Stimulated activated naive CD8-positive, alpha-beta T cell treated with anti-CD3 and anti-CD28 coated beads, Interleukin-15, amount 100 ng/mL, for 72 hours (primary cell): ENCODE measurements at places on chromosomes 3 and 15.

- no peak for DNase-seq
Observed at GRCh38 chr3:41299036-41299435, 99.7 kb downstream of the CTNNB1 start.

DNA sequence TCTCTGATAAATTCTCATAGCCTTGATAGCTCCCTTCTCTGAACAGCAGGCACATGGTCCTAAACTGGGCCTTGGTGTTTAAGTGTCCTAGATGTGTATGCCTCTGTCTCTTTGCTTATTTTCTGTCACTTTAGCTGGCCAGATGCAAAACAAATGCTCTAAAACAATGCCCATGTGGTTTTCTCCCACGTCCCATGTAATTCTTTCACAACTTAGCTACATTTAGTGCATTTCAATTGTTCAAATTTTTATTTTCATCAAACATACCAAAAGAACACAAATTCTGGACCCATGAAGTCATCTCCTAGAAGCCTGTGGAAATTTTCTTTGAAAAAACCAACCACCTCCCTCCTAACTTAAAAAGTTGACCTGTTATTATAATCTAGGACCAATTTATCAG, 491.3 kb upstream of the AGTR1 start:
- no peak for DNase-seq

DNA sequence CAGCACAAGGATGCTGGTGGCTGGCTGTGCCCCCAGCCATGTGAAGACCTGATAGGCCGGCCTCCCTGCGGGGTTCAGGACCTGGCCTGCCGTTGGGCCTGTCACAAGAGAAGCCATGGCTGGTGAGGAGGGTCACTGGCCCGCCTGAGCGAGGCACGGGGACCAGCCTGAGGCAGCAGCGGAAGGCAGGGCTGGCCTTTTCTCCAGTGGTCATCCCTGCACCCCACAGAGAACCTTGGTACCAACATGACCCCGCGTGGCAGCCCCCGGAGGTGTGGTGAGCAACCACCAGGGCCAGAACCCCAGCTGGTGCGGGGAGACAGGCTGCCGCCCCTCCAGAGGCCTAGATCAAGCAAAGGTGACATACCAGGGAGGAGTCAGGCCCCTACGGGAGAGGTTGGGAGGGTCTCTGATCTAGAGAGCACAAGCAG, 134.1 kb upstream of the MEF2A start:
- DNase-seq = no peak

- DNase-seq = no peak
Observed at GRCh38 chr3:165641569-165642310, 195.5 kb downstream of the BCHE start.

DNA sequence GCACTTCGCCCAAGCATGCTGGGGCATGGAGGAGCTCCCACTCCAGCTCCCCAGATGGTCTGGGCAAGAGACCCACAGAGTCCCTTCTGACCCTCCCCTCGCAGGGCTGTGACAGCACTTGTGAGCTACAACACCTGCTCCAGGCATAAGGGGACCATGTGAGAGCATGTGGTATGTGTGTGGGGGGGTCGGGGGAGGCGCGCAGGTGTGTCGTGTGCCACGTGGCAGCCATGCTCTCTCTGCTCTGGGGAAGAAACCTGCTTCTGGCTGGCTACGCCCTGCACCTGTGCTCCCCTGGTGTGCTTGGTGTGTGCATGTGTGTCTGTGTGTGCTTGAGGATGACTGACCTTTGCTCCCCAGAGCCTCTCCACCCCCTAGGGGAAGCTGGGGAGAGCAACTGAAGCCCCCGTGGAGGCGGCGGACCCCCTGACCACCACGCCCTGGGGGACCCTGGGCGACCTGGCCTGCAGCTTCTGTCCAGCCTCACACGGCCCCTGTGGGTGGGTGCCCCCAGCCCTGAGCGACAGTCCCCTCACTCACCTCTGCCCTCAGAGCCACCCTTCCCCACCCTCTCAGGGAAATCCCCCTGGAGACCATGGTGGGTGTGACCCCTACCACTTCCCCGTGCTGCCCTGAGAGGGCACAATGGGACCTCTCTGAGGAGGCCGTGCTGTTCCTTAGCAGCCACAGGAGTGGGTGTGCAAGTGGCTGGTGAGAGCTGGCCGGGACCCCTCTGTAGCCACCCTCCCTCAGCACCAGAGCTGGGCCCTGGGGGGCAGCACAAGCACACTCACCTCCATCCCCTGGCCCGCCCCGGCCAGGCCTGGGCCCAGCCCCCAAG, 16.6 kb upstream of the SEC13 start:
- DNase-seq = no peak

- DNase-seq = no peak
Observed at GRCh38 chr3:33032938-33033337, 64.0 kb downstream of the GLB1 start.
